ENCODE measurements at places on chromosomes 3 and 15. TPM values are rescaled to one million over a fixed set of nuclear protein-coding genes. Genes with fewer than 3 reads are reported as not detected.

DNA sequence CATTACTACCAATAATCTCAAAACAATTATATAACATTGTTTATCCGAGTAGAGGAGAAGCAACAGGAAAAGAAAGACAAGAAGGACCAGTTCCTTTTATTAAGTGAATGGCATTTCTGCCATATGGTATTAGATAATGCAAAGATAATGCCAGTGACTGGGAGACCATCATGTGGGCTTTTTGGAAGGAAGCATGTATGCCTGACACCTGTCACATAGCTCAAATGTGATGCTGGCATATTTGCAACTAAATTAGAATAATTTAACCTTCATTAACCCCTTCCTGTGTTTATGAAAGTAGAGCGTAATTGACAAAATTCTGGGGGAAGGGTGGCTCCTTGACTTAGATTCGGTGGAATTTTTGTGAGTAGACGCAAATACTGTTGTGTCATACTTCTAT is 733.0 kb downstream of the TUSC7 start:
- no peak for DNase-seq

DNA sequence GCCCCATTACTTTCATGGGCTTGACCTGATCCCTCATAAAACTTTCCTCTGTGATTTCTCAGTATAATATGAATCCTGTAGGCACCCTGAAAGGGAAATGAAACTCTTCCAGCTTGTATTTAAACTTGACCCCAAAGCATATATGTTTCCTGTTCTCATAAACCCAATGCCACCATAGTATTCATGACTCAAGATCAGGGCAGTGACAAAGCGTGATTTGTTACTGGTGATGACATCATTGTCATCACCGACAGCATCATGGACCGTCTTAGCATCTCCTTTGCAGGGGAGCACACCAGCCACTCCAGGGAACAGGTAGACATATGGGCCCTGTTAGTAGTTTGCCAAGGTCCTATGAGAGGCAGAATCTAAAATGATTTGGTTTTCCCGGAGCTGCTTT is 741.2 kb downstream of the NR2F2 start:
- DNase-seq: no peak

DNA sequence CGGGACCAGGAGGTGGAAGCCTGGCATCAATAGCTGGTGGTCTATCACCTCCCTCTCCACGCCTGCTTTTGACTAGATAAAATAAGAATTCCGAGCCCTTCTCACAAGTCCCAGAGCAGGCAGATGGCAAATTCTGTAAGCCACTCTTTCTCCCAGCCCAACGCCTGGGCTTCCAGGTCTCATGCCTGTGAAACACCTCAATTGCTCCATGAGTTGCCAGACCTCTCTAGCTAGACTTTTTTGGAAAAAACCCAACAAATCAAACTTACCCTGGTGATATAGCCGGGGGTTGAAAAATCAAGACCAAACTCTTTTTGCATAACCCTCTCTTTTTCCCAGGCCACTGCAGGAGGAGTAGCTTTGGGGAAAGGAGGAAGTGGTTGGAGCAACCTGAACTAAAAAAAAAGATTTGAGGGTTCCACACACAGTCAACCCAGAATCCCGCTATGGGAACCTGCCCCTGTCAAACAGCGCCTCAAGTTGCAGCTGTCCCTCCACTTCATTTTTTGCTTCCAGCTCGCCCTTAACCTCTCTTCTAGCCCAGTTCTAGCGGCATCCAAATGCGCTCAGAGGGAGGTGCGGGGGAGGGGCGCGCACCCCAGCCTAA is 7.0 kb downstream of the BHLHE40 start:
- DNase-seq: no peak

DNA sequence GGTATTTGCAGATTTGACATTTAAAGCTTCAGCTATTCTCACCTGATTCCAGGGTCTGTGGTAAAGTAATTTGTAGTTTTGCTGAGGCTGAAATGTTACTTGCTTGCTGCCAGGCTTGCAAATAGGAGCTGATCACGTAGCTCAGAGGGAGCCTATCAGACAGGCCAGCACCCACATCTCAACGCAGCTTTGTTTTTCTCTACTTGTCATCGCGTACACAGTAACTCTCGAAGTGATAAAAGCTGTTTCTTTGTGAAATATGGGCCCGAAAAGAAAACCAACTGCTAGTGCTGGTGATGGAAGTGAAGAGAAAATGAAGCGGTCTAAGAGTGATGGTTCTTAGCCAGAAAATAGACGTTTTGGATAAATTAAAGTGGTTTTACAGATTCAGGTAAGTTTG is 23.4 kb downstream of the RAB5A start:
- no peak for DNase-seq

DNA sequence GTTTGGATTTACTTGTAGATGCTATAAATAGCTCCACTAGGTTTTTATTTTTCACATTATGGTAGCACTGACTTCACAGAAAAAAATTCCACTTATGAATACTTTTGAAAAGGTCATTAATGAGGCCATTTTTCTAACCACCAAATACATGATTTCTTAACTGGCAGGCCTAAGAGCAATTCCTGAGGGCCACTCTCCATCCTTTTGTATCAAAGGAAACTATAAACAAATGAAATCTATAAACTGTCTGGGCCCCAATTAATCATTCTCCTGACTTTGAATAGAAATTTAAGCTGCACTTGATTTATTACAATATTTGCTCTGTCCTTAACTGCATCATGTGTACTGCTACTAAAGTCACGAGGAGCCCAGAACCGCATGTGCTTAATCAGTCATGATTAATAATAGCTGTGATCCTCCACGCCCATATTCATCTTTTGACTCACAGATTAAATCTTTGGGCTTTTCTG is 25.1 kb upstream of the MTMR10 start:
- no peak for DNase-seq

DNA sequence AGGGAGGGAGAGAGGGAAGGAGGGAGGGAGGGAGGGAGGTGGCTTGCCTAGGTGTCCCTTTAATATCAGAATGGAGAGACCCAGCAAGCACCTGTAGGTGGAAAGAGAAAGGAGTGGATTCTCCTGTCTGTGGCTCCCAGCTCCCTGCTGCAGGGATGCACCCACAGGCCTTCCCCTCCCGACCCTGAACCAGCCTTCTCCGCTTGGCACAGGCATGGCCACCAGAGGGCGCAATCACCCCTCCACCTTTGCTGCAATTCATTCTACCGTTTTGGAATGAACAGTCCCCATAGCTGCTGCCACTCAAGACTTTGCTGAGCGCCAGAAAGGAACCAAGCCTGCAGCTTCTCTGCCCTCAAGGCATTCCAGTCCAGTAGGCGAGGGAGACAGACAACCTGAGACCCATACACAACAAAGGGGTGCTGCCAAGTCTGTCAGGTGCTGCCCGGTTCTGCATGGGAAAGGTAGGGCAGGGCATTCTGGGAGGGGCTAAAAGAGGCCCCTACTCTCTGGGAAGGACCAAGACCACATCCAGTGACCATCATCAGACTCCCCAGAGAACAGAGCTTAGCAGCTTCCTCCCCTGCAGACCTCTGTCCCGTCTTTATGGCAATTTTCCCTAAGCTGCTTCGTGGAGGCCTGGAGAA is 4.9 kb downstream of the TLR9 start:
- peak; percentile 95 for DNase-seq

SUCNR1 gene
- total RNA-seq: not detected

KNL1 gene
- total RNA-seq: 20.9 TPM

MITF gene
- total RNA-seq: not detected

FBXL22 gene
- total RNA-seq: 0.34 TPM

DNA sequence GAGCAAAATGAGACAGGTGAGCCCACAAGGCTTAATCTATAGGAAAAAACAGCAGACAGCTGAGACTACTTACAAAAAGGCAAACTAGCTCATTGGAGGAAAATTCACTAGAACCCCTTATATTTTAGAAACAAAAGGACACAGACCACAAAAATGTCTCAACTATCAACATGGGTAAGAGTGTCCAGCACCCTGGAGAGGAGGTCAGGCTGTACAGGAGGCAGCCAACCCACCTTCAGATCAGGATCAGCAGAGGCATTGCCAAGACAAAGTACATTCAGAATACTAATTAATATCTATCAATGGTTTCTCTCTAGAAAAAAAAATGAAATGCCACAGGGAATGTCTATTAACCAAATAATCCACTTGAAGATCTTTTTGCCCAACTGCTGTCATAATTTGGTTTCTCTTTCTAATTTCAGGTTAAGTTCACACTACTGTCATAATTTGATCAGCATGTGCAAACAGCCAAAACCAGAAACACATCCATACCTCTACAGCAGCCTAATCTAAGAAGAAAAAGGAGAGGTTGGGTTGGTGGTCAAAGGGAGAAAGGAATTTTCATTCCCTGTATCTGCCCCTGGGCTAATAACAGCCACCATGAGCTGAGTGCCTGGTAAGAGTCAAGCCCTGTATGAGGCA is 26.0 kb upstream of the THBS1 start:
- no peak for DNase-seq

DNA sequence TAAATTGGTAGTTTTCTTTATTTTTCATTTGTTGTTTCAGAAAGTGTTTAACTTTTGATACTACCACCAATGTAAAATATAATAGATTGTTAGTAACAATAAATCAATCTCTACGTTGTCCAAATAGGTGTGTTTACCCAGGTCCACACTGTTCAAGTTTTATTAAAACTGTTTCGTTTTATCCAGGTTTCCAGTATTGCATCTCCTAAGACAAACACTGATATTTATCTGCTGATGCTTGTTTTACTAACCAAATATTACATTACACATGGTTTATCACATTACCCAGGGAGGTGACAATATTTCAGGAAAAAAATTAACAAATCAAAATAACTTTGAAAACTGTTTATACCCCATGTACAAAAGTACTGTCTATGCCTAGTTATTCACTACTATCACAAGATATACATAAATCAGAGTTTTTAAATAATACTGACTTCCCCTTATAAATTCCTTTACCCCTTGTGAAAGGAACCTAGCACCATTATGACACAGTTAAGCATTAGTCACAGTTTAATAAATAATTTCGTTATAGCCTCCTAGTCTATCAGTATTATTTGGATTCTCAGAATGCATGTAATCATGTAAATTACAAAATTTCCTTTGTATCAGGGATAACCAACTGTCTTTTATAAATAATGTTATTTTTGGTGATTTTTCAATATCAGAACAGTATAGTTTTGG is 205.3 kb downstream of the ZBTB20 start:
- DNase-seq: no peak

CGNL1 gene
- not detected for total RNA-seq

RTP1 gene
- total RNA-seq: not detected

- no peak for DNase-seq
These were observed 35.8 kb upstream of the TNFSF10 start for GRCh38 chr3:172559020-172559419.

PLSCR4 gene
- not detected for total RNA-seq

GOLIM4 gene
- total RNA-seq: 6.4 TPM

All from activated CD8-positive, alpha-beta T cell treated with anti-CD3 and anti-CD28 coated beads for 36 hours (primary cell).